ENCODE measurements at places on chromosomes 1 and 21.

GRCh38 chr1:220331318-220331717 is 59.1 kb upstream of the RAB3GAP2 start:
- no peak for DNase-seq

DNA sequence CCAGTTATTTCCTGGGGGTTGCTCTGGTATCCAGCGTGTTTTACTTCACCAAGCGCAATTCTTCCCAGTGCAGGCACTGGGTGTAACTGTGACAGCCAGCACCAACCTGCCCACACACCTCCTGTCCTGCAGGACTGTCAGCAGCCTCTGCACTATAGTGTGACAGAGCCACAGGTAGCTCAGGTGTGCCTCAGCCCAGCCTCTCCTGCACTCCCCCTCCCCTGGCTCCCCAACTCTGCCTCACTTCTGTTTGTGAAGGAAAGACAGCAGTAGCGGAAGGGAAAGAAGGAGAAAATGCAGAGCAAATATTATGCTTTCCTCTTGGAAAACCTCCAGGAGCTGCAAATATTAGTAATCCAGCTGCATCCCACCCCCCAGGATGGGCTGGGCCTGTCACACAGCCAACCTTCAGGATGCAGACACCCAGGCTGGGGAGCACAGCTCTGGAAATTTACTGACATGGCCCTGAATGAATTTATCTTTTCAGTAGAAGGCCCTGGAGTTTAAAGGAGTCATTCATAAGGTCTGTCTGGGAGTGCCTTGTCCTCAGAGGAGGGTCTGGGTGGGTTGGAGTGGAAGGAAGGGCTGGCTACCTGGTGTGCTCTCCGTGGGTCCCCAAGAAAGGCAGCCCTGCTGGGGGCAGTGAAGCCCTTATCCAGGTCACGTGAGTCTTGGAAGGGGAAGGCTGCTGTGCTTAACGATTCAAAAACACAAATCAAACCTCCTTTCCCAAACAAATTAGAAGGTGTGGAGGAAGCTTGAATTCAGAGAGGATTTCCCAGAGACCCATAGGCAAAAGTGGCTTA is 20.9 kb downstream of the CAPN2 start:
- DNase-seq = no peak

DNA sequence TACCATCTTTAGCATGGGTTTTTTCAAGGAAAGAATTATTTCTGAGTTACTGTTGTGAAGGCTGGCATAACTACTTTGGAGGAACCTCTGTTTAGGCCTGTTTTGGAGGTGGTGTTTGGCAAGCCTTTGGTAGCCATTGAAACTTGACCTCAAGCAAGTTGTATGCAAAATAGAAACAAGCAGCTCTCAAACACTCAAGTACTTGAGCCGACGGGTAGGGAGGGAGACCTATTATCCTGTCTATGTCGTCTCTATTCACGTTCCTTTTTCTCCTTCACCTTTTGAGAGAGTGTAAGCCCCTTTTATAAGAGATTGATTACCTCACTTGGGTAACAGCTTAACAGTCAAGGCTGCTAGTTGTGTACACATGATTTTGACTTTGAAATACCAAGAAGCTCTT is 878.3 kb upstream of the CXADR start:
- no peak for DNase-seq

DNA sequence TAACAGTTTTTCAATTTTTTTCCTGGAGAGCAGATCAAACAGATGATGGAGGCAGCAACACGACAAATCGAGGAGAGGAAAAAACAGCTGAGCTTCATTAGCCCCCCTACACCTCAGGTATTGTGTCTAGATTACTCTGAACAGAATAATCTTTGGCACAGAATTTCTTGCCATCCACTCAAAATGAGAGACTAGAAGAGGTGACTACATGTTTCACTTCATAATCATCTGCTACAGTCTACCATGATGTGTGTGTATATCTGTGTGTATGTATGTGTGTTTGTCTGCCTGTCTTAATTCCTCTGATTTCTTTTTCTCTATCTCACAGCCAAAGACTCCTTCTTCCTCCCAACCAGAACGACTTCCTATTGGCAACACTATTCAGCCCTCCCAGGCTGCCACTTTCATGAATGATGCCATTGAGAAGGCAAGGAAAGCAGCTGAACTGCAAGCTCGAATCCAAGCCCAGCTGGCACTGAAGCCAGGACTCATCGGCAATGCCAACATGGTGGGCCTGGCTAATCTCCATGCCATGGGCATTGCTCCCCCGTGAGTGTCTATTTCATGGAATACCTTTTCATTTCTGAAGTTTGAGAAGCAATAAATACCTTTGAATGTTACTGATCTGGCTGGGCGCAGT is 11.4 kb downstream of the PRPF3 start:
- no peak for DNase-seq

DNA sequence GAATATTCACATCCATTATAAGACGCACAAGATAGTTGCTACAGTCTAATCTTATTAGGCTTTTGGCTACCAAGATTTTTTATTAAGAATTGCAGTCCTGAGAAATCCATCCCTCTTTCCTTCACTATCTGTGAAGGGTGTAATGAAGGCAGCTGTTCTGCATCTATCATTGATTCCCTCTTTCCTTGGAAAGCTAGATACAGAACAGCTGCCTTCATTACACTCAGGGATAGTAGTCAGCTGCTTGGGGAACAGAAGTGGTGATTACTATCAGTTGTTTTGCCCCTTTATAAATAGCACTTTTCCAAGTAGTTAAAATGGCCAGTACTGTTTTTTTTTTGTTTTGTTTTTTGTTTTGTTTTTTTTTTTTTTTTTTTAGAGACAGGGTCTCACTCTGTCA is 70.2 kb downstream of the IARS2 start:
- no peak for DNase-seq

GRCh38 chr21:31318971-31319370 is 25.1 kb downstream of the TIAM1 start:
- no peak for DNase-seq

DNA sequence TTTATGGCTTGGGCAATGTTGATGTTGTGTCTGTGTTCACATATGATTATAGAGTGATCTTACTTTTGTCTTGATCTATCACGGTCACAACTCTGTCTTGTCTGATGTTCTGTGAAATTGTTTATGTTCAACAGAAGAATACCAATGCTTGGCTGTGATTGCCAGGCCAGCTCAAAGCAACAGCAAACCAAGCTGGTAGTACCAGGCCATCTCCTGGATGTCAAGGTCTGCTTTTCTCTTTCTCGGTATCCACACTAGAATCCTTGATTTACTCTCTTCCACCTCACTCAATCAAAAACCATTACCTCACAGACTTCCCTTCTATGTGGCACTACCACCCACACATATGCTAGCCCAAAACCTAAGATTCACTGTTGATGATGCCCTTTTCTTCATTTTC is 1.3 kb upstream of the CDC7 start:
- DNase-seq = no peak

DNA sequence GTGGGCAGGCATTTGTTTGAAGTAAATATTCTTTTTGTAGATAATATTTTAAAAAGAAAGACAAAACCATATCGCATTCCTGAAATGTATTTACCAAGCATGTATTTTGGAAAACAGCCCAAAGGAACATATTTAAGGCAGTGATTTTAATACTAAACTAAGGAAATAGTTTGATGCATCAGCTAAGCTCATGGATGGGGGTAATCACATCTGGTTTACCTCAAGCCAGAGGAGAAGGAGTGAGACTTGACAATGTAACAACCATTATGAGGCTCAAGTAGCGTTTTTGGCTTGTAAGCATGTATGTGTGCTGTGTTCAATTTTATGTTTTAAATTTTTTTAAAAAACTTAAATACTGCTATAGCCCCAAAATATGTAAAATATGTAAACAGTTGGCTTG is 390.5 kb downstream of the DISC1 start:
- DNase-seq = no peak

DNA sequence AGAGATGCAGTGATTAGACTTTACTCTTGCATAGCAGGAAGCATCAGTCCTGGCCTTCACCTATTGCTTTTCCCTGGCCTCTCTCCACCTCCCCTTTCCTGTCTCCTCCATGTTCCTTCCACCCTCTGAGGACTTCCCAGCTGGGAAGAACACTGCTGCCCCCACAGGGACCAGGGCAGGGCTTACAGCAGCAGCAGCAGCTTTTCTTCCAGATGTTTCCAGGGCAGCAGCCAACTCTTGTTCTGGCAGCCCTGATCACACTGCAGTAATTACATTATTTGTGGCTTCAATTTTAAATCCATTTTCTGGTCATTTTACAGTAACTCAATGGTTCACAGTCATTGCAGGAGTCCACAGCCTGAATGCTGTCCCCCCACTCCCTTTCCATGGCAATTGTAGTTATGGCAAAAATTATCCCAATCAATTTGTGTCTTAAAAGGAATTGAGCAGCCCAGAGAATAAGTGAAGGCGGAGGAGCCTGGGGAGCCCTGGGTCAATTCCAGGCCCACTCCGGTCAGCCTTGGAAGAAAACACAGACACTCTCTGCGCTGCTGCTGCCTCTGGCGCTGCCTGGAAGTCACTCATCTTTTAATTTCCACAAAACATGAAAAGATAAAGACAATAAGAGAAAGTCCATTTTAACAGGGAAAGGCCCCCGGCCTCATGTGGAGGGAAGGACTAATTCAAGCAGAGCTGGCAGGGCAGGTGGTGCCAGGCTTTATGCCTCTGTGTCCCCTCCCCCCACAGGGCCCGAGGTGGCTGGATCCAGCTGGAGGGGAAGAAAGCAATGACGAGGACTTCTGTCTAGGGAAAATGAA is 148.6 kb downstream of the GRIK3 start:
- DNase-seq = no peak

GRCh38 chr1:36096500-36097432 is 8.1 kb downstream of the ADPRS start:
- no peak for DNase-seq

DNA sequence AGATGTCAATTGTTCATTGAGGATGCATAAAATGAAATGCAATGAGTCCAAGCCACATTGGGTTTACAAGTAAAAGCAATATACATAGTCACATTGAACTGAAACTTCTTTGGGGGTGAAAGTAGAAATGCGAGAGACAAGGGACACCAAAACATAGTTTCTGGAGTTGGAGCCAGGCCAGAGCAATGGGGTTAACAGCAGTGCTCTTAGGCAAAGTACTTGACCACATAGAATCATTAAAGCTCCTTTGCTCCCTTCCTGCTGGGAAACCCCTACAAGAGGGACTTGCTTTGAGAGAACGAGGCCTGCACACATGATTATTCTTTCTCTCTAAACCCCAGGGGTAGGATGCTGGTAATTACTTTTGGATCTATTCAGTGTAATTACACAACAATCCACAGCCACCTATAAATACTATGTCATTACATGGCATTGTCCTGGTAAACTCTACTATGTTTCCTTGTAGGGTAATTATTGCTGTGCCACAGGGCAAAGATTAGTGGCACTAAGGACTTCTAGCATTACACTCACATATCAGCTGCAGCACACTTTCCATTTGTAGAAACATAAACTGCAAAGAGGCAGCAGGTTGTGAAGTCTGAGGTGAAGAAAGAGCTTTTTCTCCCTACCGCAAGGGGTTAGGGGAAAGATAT is 421.6 kb upstream of the PBX1 start:
- DNase-seq = no peak

GRCh38 chr1:162206749-162207635 is 137.5 kb downstream of the NOS1AP start:
- DNase-seq = no peak

DNA sequence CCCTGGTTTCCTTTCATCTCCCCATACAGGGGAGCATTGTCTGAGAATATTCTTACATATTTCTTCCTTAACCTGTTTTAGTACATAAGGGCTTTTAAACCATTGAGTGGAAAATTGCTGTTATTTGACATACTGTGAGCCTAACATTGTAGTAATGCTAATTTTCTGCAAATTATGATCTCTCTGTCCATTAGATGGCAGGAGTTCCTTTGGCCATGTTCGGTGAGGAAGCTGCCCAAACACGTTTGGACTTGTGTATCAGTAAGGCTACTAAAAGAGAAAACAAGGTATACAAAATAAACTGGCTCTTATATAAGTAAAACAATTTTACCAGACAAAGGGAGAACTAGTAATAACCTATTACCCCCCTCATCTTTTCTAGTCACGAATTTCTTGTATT is 29.2 kb downstream of the CDC7 start:
- DNase-seq = no peak

DNA sequence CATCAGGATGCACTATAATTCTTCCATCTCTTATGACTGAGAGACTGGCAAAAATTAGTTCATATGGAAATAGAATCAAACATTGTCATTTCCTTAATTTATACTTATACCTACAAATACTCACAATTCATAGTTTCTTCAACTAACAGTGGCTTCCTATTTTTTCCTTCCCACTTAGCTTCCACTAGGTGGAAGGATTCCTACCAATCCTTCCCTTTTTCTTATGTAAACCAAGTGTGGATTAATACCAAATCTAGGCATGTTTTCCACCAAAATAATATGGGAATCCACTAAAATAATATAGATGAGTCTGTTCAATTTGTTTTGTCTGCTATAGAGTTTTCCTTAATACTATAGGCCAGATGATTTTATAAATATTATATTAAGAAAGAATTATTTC is 1537.1 kb downstream of the PLA2G4A start:
- DNase-seq = no peak

DNA sequence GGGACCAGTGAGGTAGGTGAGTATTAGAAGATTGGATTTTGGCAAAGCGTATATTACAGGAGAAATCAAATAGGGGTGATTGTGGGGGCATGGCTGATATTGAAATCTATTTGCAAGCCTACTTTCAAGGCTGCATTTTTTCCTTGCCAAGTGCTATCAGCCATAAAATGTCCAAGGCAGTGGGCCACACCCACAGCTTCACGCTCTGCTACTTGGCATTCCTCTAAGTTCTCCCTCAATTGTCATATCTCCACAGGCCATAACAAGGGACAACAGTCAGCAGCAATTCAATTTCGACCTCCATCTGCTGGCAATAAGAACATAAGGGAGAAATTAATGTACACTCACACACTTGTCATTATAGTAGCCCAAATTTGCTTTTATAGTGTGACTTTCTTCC is 667.1 kb upstream of the PKN2 start:
- no peak for DNase-seq

- no peak for DNase-seq
Observed at GRCh38 chr1:183991348-183991747, 46.2 kb downstream of the COLGALT2 start.

- DNase-seq = peak; percentile 59
Observed at GRCh38 chr1:226643177-226643576, 94.6 kb downstream of the STUM start.

GRCh38 chr1:11955221-11955620 is 20.7 kb downstream of the PLOD1 start:
- no peak for DNase-seq

DNA sequence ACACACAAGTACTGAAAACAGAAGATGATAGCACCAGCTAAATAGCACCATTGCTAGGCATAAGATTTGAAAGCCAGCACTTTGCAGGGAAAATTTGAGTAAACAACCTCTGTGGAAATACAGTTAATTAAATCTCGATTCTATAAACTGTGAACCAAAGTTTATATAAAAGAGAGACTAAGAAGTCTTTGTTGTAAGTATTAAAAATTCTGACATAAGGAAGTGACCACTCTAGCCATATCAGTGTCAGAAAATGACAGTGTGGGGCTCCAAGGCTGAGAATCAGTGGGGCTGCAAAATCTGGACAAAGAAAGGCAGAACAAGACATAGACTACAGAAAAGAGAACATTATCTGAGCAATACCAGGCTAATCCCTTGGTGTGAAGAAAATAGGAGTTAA is 292.2 kb downstream of the ST6GALNAC3 start:
- no peak for DNase-seq

- no peak for DNase-seq
Observed at GRCh38 chr1:167512046-167512654, 6.2 kb downstream of the CD247 start.

GRCh38 chr1:53122961-53123413 is 19.5 kb downstream of the SLC1A7 start:
- DNase-seq = no peak
